ENCODE measurements at places on chromosomes 5 and 9.

- no peak for DNase-seq
Observed at GRCh38 chr5:179128041-179128365, 67.8 kb downstream of the ZNF354C start.

GRCh38 chr9:27491154-27491553 lies 32.9 kb upstream of the IFNK start:
- DNase-seq = no peak

DNA sequence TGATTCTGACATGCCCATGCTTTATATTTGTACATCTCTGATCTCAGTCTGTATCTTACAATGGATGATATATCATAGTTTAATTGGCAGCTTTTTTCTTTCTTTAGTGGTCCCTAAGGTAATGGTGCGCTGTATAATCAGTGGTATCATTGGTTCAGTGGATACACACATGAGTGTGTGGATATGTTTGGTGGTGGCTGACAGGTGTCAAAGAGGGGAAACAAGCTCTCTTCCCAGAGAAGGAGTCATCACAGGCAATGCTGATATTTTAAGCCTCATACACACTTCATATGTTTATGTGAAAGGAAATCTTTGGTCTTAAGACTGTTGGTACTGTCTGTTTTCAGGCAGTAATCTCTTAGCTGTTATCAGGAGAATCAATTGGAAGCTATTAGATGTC lies 52.1 kb upstream of the KIAA1958 start:
- DNase-seq = no peak

DNA sequence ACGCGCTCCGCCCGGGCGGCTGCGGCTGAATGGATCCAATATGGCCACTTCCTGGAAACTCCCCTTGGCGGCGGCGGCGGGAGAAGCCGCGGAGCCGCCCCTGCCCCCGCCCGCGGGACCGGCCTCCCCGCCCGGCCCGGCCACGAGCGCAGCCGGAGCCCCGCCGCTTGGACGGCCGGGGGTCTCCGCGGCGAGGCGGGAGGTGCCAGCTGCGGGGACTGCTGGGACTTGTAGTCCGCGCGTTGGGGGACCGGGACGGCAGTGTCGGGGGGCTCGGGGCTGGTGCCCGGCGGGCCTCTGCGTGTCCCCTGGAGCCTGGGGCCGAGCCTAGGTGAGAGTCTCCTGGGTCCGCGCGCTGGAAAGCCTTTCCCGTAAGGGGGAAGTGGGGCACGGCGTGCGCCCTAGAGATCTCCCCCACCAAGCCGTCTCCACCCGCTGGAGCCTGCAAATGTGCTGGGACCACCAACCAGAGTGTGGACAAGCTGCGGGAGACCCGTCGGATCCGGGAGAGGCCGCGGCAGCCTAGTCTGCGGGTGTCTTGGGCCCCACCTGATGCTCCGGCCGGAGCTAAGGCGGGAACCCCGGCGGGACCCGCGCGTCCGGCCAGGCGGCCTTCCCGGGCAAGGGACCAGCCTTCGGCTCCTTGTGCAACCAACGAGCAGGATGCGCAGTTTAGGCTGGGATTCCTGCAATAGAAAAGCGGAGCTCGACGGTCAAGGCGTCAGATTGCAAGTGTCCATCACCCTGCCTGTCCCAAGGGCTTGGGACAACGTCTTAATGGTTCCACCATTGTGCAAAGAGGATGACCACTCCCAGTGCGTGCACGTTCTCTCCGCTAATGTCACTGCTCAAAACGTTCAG lies at the start of gene SEPTIN8:
SEPTIN8 (minus strand) TSS at position 31 of the 861 bp plus-strand sequence. CDS start 102 bp downstream, outside the sequence.
- peak; percentile 79 for DNase-seq

DNA sequence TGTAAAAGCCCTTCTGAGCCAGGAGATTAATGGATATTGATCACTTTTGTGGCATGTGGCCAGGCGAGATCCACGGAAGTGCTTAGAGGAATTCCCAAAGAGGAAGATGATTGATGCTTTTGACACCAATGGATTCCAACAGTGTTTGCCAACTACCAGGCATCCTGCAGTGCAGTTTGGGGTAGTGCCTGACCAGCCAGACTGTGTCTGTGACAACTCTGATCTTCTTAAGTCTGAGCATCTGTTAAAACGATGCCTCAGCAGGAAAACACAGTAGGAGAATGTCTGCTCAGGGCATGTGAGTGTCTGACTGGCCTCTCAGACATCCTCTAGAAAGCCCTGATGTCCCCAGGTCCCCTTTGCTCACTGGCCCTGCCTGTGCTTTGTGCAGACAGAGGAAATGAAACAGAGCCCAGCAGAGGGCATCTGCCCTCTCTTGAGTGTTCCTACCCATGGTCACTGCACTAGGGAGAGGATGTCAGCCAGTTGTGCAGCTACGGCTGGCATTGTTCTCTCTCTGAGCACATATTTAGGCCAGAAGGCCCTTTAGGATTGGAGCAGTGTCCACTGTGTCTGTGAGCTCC lies 57.0 kb downstream of the TRPC7 start:
- no peak for DNase-seq

DNA sequence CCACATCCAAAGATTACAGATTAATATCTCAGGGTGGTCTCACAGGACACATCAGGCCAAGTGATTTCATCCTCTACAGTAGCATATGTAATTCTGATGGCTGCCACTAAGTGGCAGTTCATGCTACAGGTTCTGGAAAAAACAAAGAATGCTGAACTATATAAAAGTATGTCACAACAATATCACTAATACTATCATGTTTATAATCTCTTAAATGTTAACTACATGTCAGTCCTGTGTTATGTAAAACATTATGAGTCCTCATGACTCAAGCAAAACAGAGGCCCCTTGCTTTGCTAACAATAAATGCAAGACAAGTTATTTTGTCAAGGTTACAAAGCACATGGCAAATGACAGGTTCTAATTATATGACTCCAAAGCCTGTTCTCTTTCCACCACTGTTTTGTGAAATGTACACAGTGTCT lies 233.2 kb downstream of the FBXL17 start:
- no peak for DNase-seq

- no peak for DNase-seq
Observed at GRCh38 chr5:137344723-137345322, 154.3 kb downstream of the SPOCK1 start.

DNA sequence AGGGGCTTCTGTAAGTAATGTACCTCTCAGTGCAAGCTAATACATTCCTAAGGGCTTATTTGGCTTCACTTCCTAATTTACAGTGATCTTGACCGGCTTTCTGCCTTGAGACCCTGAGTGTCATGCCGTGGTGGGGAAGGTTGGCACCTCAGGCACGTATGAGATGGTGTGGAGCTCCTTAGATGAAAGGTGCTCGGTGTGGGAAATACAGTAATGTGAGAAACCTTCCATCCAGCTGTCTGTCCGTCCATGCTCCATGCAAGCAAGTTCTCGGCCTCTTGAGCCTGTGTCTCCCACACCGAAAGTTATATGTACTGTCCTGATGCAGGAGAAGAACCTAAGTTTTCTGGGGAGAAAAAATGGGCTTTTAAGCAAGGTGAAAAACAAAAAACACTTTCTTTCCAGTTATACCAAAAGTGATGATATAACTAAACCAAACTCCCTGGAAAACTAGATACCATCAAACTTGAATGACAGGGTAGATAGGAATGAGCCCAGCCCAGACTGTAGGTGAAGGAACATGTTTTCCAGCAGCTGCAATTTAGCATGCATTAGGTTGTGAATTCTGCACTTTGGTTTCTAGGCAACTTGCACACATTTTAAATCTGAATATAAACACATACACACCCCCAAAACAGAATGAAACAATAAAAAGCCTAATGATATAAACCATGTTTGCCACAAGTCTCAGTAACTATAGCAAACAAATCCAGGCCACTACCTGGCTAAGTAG lies 279.6 kb downstream of the FANCC start:
- DNase-seq = no peak

GRCh38 chr5:5183933-5184332 lies 43.8 kb downstream of the ADAMTS16 start:
- no peak for DNase-seq

DNA sequence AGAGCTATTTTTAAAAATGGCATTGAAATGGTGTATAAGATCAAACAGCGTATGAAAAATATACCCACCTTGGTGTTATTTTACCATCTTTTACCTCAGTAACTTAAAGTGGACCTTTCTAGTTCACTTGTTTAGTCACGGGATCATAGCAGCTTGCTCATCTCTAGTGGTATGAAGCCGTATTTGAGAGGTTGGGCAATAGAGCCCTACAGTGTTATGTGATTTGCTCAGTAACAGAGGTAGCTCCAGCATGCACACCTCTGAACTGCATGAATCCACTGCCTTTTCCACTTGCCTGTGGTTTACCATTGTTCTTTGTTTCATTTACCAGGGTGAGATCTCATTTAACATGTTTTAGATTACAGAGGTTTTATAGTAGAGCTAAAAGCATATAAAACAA lies 134.4 kb downstream of the ATG10 start:
- no peak for DNase-seq

GRCh38 chr9:21810881-21811280 lies 8.4 kb downstream of the MTAP start:
- no peak for DNase-seq

- no peak for DNase-seq
Observed at GRCh38 chr9:93860694-93861658, 94.2 kb downstream of the BARX1 start.

GRCh38 chr5:163478126-163478981 lies 17.9 kb downstream of the HMMR start:
- no peak for DNase-seq

- no peak for DNase-seq
Observed at GRCh38 chr9:70639853-70640814, 225.7 kb upstream of the KLF9 start.

- no peak for DNase-seq
Observed at GRCh38 chr9:77872863-77873262, 158.7 kb downstream of the GNAQ start.

- DNase-seq = no peak
Observed at GRCh38 chr5:107217721-107218130, 453.0 kb downstream of the EFNA5 start.

DNA sequence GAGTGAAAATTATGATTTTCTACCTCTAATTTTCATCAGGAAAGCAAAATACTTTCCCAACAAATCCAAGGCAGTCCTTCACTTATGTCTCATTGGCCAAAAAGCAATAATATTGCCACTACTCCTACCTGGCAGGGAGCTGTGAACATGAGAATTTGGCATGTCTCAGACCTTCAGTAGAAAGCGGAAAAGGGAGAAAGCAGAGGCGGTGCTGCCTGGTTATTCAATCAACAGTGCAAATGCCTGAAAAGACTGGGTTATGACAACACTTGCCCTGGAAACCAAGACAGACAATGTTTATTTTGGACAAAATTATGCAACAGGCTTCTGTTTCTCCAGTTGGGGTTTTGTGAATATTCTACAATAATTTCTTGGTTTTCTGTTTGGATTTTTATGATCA lies 194.4 kb downstream of the TAF11L14 start:
- DNase-seq = no peak

- no peak for DNase-seq
Observed at GRCh38 chr5:128213340-128213739, 129.8 kb downstream of the SLC12A2 start.
